Left kidney (tissue), 8 donors: ENCODE measurements at places on chromosomes 4 and X. TPM values are rescaled to one million over a fixed set of nuclear protein-coding genes. Genes with fewer than 3 reads are reported as not detected.

DNA sequence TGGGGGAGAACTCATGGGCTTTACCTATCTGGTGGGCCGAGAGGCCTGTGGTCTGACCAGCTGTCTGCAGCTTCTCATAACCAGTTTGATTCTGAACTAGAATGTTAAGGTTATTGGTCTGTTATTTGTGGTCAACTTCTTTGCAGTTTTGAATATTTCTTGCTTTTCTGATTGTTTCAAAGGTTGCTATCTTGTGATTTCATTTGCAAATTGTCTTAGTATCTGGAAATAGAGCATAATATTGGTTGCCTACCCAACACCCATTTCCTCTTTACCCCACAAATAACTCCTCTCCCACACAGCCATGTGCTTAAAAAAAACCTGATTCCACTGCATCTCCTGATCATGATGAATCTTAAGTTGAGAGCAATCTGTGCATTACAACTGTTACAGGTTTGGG lies 39.1 kb upstream of the BMP2K start:
- no peak for DNase-seq

Gene HAUS7
- 27.5 TPM for polyA plus RNA-seq

- no peak for DNase-seq
These were observed 386.3 kb downstream of the DMD start for GRCh38 chrX:32825009-32825408.

- DNase-seq = no peak
These were observed 24.5 kb downstream of the DAPP1 start for GRCh38 chr4:99841129-99841528.

DNA sequence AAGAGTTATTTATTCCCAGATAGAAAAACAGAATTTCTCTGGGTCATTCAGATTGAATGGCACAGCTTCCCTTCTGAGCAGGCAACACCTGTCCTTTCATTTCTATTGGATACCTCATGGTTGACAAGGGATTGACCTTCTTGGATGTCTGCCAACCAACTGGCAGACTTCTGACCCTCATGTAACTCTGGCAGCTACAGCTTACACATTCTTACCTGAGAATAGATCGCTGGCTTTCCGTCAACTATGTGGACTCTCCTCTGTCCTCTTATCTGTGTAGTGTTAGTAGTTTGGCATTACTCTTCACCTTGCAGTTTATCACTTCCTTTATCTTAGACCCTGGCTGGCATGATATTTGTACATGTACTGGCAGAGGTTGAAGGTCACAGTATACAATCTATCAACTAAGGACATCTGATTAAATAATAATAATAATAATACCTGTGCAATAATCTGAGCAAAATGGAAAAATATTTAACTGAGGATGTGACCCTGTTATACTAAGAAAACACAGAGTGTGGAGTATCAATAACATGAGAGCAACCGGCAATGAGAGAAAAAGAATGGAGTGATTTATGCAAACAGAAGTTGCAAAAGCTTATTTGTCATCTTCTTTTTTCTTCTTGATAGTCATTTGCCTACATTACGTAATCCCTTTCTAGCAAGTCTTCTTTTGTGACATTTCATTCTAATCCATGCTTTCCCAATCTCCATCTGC lies 1118.2 kb downstream of the ARAP2 start:
- no peak for DNase-seq

DNA sequence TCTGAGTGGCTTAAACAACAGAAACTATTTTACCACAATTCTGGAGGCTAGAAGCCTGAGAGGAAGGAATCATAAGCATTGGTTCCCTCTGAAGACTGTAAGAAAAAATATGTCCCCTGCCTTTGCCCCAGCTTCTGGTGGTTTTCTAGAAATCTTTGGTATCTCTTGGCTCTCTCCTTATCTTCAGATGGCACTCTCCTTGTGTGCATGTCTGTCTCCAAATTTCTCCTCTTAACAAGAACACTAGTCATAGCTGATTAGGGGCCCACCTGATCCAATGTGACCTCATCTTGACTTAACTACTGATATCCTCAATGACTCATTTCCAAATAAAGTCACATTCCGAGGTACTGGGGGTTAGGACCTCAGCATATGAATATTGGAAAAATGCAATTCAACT lies 635.0 kb upstream of the NR3C2 start:
- no peak for DNase-seq

DNA sequence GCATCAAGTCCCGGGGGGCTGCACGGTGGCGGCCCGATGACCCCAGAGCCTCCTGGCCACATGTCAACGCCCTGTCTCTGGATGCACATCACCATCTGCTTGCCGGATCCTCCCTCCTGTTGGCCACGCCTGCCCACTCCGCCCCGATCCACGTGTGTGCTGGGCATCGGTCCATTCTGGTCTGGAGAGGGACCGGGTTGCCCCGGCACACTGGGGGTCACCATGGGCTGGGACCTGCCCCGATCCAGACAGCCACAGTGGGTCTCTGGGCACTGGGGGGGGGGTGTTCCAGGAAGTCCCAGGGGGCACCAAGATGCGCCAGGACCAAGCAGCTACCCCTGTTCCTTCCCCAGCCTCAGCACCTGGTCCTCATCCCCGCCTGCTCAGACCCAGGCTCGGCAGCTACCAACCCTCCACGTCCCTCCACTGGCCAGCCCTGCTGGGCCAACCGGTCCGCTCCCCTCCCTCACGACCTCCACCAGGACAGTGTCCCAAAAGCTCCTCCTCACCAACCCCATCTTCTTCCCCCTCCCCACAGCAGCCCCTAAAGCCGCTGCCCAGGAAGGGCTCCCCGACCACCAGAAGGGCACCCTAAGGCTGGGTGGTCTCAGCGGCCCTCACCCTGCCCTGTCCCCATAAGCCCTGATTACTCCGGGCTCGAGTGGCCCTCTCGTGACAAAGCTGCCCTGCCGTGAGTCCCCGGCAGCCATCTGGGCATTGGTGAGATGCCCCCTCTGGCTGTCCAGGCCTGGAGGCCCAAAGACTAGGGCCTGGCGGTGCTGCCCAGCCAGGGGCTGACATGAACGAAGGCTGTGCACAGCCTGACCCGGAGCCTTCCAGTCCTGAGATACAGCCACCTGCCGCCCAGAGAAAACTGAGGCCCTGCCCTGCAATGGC lies 4.6 kb downstream of the CTBP1 start:
- DNase-seq = no peak
